ENCODE measurements at places on chromosomes 16 and 17.

DNA sequence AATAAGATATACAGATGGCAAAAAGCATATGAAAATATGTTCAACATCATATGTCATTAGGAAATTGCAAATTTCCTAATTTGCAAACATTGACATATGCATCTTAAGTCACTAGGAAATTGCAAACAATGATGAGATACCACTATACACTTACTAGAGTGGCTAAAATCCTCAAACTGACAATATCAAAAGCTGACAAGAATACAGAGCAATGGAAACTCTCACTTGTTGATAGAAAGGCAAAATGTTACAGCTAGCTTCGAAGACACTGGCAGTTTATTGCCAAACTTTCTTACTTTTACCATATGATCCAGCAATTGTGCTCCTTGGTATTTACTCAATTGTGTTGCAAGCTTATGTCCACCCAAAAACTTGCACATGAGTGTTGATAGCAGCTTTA is 5.0 kb upstream of the IL4R start:
- DNase-seq, result no peak

GRCh38 chr17:6231886-6232731 is 161.9 kb downstream of the WSCD1 start:
- DNase-seq, result no peak

- DNase-seq, result no peak
Observed at GRCh38 chr17:59633658-59634359, 14.1 kb downstream of the CLTC start.

- no peak for DNase-seq
Observed at GRCh38 chr17:75622076-75622475, 11.2 kb upstream of the SMIM5 start.

DNA sequence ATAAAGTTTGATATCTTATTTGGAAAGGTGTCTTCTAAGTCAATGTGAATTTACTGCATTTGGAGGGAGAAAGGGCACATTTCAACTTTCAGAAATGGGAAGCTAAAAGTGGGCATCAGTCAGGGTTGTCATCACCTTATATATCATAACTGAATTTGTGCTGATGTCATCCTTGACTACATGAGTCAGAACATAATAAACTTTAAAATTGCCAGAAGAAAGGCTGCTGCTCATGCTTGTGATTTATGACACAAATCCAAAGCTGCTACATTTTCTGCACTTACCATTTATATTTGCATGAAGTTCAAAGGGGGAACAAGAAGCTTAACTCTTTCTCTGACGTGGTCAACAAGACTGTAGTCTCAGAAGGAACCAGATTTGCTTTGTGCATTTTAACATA is 196.6 kb downstream of the UTP18 start:
- DNase-seq, result no peak

DNA sequence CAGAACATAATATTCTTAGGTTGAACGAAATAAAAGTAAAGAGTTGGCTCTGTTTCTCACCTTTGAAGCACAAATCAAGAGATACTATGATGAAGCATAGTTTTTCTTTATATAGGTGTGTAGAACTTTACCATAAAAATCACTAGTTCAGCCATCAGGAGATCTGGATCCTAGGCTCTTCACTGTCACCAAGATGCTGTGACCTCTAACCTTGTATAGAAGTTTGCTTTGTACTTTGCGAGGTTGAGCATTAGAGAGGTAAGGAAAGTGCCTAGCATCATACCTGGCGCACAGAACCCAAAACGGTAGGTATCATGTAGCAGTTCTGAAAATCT is 553 bp upstream of the CDC6 start:
- DNase-seq, result no peak

- peak; percentile 81 for DNase-seq
Observed at GRCh38 chr17:77963441-77963840, 4.9 kb downstream of the TNRC6C start.

DNA sequence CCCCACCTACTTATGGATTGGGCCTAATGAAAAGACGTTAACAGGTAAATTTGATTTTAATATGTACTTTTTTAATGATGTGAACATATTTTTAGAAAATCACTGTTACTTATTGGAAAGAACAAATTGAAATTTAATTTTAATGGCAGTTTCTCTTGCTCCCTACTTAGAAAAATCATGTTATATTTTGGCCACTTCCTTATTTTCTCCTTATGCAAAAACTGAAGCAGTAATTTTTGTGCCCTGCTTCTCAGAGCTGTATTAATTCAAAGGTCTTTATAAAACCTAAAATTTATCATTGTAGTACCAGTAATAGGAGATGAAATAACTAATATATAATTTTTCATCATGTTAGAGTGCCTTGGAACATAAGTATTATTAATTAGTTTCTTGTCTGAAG is 2.8 kb downstream of the ZPBP2 start:
- no peak for DNase-seq

DNA sequence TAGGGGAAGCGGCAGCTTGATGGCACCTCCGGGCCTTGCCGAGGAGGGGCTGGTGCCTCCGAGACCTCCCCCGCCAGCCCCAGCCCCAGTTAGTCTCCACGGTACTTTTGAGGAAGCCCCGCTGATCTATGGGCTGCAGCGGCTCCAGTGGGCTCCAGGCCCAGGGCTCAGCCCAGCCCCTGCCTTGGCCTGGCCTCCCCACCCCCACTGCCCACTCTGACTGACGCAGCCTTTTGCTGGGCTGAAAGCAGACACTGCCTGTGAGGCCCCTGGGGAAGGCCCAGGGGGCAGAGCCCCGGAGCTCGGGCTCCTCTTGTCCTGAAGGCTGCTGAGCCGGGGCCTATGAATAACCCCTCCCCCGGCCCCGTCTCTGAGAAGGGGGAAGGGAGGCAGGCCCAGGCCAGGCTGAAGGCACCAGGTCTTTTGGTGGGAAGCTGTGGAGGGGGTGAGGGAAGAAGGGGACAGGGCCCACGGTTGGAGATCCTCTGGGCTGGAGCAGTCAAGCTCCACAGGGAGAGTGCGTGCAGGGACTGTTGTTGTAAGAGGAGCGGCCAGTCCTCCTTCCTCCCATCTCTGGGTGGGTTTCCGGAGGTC is 7.5 kb upstream of the SMTNL2 start:
- DNase-seq, result no peak

DNA sequence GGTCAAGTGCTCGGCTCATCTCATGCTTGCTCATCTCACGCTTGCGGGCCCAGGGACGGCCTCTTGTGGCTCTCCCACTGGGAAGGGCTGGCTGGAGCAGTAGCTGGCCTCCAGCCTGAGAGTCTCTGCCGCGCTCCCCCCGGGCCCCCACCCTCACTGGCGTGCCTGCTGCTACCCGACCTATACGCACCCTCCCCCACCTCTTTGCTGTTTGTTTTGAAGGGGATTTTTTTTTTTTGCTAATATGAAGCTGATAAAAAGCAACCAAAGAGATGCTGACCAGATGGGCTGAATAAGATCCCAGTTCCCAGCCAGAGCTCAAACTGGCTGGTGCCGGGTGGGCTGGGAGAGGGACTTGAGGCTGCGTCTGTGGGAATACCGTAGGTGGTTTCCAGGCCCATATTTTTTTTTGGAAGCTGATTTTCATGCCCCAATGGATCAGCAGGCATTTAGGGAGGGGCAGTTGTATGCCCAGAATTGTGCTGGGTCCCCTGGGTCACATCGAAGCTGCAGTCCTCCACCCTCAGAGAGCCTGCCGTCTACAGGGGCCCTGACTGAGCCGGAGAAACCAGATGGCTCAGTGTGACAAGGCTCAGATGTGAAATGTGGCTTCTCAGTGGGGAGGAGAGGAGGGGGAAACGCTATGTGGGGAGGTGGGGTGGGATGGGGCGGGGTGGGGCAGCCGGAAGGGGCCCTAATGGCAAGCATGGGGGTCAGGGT is 115.0 kb downstream of the RAP1GAP2 start:
- no peak for DNase-seq

DNA sequence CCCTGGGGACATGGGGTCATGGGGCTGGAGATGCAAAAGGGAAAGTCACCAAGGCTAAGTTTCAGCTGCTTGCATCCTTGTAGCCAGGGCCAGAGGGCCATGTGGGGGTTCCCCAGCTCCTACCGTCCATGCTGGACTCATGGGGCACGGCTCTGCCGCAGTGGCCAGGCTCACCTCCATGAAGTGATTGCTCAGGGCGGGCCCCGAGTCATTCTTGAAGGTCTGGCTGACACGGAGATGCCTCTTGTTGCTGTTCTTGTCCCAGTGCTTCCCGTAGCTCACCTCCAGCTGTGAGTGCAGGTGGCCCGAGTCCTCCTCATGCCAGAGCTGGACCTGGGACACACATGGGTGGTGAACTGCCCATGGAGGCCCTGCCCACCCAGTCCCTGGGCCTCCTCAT is 114.5 kb downstream of the RMI2 start:
- no peak for DNase-seq

- DNase-seq, result no peak
Observed at GRCh38 chr16:30499284-30499683, 26.7 kb downstream of the ITGAL start.

All from fibroblast of villous mesenchyme (primary cell).